ENCODE measurements at places on chromosomes 12 and 14.

GRCh38 chr14:83133981-83134645 lies 1600.5 kb upstream of the SEL1L start:
- DNase-seq = no peak

DNA sequence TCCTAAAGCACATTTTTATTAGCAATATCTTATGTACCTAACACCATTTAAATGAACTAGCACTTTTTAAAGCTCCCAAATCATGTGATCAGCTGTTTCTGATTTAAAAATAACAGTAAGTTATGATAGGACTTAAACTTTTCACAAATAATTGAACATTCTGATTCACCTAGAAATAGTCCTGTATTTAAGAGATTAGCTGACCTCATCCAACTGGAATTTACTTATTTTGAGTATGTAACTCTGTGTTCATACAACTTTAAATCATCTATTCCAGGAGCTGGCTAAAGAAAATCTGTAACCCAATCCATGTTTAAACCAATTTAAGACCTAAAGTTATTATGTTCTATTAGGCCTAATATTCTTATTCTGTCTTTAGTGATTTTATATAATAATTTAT lies 184.3 kb downstream of the CCDC91 start:
- DNase-seq = peak; percentile 29

- DNase-seq = peak; percentile 10
Measured at GRCh38 chr12:43893670-43894069, 57.8 kb downstream of the TMEM117 start.

- DNase-seq = no peak
Measured at GRCh38 chr12:107353312-107353711, 260.0 kb upstream of the CRY1 start.

- DNase-seq = peak; percentile 7
Measured at GRCh38 chr12:113298861-113299545, 35.9 kb downstream of the SLC8B1 start.

DNA sequence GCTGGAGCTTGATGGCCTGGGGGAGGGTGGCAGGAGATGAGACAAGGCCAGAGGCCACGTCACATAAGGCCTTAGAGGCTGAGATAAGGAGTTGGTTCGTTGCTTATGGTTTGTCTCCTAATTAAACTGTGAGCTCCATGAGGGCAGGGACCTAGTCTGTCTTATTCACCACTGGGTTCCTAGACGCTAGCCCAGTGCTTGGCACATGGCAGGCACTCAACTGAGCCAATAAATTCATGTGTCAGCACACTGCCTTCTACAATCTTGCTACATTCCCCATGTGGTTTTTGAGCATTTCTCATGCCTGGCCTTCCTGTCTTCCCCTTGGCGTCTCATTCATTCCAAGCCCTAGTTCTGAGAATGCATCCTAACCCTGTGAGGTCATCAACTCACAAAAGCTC lies 92.5 kb upstream of the MED13L start:
- peak; percentile 98 for DNase-seq

GRCh38 chr12:102317155-102317554 lies 119.5 kb upstream of the PMCH start:
- DNase-seq = no peak

DNA sequence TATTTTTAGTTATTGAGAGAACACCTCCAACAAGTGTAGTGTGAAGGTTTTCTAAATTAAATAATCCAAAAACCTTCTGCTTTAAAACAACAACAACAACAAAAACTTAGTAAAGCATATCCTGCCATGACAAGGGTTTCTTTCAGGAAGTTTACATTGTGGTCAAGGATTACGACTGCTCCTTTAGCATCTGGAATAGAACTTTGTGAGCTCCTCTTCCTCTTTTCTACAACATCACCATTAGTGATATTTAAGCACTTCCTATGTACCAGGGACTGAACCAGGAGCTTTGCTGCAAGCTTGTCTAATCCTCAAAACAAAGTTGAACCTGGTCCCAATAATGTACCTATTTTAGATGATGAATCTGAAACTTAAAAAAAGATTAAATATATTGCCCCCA lies 315.4 kb upstream of the KITLG start:
- peak; percentile 15 for DNase-seq

GRCh38 chr12:8780389-8780788 lies 42.0 kb upstream of the A2ML1 start:
- DNase-seq = peak; percentile 35

GRCh38 chr12:13725049-13725448 lies 256.4 kb downstream of the GRIN2B start:
- no peak for DNase-seq

GRCh38 chr12:121628037-121628436 lies 1.7 kb downstream of the ORAI1 start:
- peak; percentile 41 for DNase-seq

DNA sequence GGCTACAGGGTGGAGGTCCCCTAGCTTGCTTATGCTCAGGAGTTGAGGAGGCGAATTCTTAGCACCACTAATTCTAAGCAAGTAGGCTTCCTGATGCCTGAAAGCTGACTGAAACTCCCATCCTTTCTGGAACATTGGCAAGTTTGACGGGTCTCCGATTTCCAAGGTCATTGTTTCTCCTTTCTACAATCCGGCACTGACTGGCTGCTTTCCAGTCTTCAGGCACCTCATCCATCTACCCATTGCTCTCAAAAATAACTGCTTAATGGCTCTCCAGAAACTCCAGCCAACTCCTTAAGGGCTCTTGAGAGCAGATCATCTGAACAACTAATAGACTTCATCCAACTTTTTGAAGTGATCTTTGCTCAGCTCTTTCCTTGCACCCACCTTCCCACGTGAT lies 13.3 kb downstream of the REM2 start:
- DNase-seq = no peak

- DNase-seq = no peak
Measured at GRCh38 chr12:130671556-130671955, 44.5 kb downstream of the RIMBP2 start.

DNA sequence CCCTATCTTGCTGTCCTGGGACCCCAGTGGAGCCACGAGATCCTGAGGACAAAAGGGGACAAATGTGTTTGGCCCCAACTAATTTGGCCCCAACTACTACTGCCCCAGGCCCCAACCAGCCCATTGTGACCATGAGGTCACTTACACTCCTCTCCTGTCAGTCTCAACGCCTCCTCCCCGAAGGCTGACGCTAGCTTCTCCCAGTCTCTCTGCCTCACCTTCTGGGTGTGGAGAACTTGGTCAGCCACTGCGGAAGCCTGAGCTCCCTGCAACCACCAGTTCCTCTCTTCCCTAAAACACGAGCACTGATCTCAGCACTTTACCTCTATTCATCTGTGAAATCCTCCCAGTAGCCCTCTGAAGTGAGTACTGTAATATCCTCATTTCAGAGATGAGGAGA lies 13.3 kb downstream of the FAM181A start:
- no peak for DNase-seq

DNA sequence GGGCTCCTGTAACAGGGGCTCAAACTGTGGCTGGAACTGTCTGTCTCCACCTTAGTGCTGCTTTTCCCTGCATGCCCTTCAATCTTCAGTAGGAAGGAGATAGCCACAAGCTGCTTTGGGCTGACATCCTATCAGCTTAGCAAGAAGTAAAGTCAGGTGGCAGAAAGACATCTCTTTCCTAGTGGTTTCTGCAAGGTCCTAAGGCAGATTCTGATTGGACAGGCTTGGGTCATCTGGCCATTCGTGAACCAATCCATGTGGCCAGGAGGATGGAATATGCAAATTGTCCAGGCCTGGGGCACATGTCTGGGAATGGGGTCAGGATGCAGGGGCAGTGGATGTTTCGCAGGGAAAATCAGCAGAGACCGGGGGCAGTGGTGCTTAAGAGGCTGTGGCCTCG lies 5.2 kb downstream of the RITA1 start:
- DNase-seq = peak; percentile 59

DNA sequence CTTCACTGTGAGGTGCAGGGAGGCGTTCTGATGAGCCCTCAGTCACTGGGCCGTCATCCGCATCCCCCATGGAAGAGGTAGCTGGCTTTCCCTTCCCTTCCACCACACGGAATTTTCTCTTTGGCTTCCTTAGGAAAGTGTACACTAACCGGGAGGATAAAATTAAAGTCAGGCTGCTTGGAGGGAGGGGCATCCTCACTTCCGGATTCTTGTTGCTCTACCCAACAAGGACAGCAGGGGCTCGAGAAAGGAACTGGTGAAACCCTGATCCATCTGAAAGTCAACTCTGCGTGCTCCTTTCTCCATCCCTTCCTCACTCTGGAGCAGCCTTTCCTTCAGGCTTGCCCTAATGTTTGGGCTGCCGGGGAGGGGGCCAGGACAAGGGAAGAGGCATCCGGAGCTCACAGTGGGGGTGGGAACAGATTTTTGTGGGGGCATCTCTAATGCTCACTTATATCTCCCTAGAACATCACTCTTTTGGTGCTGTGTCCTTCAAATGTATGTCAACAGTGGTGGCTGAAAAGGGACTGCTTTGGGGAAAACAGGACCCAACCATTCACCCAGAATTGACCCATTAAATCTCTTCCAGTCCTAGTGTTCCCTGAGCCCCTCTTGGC lies 101.4 kb upstream of the FKBP4 start:
- DNase-seq = peak; percentile 19

- DNase-seq = peak; percentile 41
Measured at GRCh38 chr12:121170611-121171260, 38.1 kb downstream of the P2RX7 start.

DNA sequence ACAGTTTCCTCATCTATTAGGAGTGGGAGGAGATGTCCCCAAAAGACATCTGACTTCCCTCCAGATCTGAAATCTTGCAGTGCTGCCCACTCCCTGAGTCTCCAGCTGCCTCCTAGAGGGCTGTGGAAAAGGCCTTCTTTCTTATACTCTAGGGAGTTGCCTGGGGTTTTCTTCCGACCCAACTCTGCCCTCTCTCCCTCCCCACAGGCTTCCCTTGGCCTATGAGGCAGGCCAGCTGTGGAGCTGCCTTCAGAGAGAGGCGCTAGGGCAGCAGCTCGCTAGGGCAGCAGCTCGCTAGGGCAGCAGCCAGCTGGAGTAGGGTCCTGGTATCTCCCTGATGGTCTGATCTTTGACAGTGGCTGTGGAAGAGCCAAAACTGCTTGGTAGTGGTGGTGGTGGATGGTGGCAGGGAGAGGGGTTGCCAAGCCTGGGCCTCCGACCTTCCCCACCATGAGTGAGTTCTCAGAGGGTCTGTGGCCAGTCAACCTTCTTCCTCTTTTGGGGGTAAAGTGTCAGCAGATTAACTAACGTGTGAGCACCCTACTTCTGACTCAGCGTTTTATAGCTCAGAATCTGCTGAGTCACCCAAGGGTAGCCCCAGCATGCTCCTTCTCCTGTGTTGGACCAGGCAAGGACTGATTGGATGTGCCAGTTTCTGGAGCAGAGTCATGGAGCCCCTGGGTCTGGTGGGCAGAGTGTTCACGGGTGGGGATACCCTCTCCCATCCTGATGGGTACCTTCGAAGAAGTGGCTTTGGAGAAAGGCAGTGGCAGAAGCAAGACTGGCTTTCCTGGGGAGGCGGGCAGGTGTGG lies 2.3 kb downstream of the SLC48A1 start:
- peak; percentile 62 for DNase-seq

- no peak for DNase-seq
Measured at GRCh38 chr12:14828892-14829291, 14.4 kb downstream of the ART4 start.

DNA sequence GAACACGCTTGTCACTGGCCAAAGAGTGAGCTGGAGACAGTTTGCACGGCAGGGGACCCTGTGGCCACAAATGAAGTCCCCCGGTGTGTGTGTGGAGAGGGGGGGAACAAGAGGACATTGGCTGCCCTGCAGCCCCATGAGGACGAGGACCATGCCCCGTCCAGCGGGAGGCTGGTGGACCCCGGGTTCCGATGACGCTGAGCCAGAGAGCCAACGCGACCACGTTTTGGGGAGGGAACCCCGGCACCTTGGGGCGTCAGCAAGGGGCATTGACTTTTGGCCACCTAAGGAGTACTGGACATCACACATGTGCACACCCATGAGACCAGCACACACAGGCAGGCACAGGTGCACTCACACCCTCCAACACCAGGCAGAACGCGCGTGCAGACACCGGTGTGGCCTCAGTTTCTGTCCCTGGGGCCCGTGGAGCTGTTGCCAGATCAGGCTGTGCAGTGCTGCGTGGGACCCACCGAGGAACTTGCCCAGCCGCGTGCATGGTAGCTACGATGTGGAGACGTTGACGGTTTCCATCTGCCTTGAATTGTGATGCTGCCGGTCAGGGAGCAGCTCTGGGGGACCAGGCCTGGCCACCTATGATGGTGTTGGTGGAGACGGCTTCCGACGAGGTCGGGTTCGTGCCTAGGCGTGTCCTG lies 26.5 kb downstream of the NOC4L start:
- DNase-seq = no peak

DNA sequence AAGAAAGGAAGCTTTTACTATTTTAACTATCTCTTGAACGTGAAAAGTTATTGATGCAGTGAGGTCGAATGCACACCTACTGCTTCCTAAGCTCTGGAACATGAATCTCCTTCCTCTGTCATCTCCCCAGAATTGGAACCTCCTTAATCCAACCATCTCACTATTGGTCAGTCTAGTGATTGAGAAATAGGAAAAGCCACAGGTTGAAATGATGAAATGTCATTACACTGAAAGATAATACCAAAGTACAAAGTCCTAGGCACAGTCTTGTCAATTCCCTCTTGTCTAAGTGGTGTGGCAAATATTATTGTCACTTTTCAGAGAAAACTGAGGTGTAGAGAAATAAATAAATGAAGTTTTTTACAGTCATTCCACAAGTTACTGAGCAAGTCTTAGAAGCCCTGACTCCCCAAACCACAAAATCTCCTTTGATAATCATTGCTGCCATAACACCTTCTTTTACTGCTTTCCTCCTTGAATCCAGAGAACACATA lies 19.5 kb upstream of the HIGD1C start:
- no peak for DNase-seq

GRCh38 chr12:81759190-81760051 lies at the start of gene PPFIA2:
Gene PPFIA2 (minus strand): TSS chr12:81759350.
- peak; percentile 15 for DNase-seq

DNA sequence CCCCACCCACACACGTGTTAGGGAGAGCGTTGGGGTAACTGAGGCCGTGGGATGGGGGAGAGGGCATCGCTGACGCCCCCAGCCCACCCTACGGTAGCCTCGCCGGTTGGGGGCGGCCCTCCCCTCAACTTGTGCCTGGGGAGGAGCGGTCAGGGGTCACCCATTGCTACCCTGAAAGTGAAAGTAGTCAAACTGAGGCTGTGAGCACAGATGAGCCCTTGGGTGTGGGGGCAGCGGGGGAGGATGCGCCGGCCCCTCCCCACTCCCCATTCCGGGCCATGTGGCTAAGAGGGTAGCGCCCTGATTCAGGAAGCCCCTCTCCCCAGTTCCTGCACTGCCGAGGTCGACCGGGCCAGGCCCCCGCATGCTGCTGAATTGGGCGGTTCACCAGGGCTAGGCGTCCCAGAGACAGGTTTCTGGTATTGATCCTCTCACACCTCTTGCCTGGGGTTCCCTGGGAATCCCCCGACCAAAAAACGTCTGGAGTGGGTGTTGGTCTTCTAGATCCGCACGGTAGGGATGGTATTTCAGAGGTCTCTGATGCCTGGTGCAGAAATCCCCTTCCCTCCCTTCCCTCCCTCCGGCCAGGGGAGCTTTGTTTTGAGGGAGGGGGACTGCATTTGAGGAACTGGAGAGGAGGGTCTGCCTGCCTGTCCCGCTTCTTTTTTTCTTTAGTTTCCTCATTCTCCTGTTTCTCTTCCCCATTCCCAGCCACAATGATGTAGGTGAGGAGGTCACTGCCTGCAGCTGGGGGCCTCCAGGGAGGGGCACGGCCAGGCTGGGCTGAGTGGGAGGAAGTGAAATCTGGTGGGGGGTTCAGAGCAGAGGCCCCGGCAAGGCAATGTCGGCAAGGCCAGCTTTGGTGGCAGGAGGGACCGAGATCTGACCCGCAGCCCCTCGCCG lies 1.0 kb downstream of the SH2B3 start:
- DNase-seq = no peak
